ENCODE measurements at places on chromosomes 3 and 15.

GRCh38 chr15:83036253-83036652, 24.8 kb upstream of the C15orf40 start:
- DNase-seq, result no peak

GRCh38 chr3:146154995-146155394, 6.0 kb downstream of the PLOD2 start:
- no peak for DNase-seq

GRCh38 chr3:10469441-10470119, 35.8 kb downstream of the ATP2B2 start:
- no peak for DNase-seq

GRCh38 chr15:31153531-31153930, 52.0 kb upstream of the TRPM1 start:
- no peak for DNase-seq

DNA sequence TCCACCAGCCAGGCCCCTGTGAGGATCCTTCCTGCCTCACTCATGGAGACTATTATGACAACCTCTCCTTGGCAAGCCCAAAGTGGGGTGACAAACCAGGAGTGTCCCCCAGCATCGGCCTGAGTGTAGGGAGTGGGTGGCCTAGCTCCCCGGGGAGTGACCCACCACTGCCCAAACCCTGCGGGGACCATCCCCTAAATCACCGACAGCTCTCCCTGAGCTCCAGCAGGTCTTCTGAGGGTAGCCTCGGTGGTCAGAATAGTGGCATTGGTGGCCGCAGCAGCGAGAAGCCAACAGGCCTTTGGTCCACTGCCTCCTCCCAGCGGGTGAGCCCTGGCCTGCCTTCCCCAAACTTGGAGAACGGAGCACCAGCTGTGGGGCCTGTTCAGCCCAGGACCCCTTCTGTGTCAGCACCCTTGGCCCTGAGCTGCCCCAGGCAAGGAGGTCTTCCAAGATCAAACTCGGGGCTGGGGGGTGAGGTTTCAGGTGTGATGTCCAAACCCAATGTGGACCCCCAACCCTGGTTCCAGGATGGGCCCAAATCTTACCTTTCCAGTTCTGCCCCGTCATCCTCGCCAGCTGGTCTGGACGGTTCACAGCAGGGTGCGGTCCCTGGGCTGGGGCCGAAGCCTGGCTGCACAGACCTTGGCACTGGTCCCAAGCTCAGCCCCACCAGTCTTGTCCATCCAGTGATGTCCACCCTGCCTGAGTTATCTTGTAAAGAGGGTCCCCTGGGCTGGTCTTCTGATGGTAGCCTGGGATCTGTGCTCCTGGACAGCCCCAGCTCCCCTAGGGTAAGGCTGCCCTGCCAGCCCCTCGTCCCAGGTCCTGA, 1.0 kb downstream of the LIMD1 start:
- no peak for DNase-seq

GRCh38 chr3:122183893-122184590, 574 bp downstream of the CASR start:
- no peak for DNase-seq

GRCh38 chr3:541062-541801, 344.7 kb downstream of the CHL1 start:
- DNase-seq, result no peak

- no peak for DNase-seq
Measured at GRCh38 chr3:86413645-86414044, 577.3 kb downstream of the VGLL3 start.

GRCh38 chr15:25176991-25177954, 222.5 kb downstream of the SNRPN start:
- peak; percentile 3 for DNase-seq

- DNase-seq, result peak; percentile 6
Measured at GRCh38 chr15:25173241-25174028, 218.6 kb downstream of the SNRPN start.

GRCh38 chr3:145952536-145952935, 208.4 kb downstream of the PLOD2 start:
- no peak for DNase-seq

DNA sequence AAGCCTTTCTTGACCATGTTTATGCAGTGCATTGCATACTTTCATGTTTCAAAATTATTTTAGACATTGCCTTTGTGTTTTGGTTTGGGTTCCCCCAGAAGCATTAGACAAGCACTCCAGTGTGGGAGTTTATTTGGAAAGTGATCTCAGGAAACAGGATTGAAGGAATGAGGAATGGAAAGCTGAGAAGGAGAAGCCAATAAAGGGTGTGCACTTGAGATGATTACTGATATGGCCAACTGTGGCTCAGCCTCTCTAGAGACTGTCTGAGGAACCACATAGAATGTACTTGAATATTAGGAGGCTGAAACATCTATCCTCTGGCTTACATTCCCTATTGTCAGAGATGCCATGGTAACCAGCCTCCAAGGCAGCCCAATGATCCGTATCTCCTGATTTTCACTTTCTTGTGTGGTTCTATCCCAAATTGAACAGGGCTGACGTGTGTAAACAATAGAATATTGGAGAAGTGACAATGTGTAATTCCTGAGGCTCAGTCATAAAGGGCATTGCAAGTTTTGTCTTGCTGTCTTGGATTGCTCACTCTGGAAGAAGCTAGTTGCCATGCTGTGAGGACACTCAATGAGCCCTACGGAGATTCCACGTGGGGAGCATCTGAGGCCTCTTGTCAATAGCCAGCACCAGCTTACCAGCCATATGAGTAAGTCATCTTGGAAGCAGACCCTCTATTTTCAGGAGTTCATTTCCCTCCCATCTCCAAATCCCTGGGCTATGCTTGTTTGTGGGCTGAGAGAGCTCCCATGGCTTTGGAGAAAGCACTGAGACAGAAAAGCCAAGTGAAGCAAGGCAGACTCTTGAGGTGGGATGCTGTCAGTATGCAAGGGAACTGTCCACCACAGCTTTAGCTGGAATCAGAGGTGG, 84.7 kb downstream of the SCN11A start:
- DNase-seq, result no peak

DNA sequence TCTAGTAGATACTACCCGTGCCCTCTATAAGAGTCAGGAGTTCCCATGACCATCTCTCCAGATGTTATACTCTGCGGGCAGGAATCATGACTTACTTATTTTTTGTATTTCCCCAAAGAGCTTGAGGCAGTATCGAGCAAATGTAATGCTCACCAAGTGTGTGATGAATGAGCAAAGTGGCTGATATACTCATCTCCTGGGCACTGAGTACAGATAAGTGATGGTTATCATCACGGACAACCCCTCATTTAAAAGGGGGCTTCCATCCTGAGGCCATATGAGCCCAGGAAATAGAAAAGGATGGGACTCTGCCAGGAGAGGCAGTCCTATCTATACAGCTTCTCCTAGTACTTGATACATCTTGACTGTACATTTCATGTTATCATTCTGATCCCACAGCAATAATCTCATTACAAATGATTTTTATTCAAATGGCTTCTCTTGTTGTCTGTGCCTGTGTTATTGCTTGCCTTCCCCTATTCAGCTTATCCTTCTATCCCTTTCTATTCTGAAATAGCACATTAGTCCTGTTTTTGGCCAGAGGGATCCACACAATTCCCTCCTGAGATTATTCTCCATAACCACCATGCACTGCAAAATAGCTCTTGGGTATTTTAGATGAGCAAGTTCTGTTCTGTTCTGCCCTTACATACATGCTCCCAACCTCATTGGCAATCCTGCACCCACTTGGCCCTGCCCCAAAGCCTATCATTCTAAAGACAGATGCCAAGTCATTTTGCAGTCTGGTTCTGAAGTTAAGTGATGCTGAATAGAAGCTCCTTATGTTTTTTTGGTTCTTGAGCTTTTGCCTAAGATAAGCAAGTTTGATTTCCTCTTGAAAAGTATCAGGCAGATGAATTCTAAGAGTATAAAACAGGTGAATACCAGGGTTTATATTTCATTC, 48.0 kb upstream of the MRPL3 start:
- no peak for DNase-seq

DNA sequence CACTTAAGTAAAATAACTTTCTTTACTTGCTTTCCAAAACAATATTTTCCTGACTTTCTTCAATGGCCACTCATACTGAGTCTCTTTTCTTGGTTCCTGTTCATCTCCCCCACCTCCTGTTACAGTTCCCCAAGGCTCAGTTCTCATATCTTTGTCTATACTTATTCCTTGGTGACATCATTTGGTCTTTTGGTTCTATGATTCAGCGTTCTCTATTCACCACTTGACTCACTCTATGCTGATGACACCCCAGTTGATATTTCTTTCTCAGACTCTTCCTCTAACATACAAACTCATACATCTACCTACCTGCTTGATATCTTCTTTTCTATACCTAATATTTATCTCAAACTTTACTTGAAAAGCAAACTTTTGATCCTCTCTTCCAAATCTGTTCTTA, 85.0 kb upstream of the P3H2 start:
- no peak for DNase-seq

DNA sequence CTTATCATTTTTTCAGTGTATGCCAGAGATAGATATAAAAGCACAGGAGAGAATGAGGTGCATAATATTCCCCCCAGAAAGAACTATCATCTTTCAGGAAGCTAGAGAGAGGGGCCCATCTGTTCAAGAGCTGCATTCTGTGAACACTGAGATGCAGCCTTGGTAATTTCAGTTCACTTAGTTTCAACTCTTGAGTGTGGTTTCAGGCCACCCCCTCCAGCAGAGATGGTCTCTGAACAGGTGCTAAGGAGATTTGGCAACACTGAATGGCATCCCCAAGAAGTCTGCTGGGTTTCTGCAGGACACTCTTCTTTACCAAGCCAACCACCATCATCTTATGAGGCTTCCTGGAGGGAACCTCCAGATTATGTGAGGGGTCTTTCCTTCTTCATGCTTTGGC, 30.4 kb upstream of the LIMD1 start:
- no peak for DNase-seq

- DNase-seq, result no peak
Measured at GRCh38 chr3:38229036-38229435, 36.6 kb upstream of the SLC22A13 start.

- DNase-seq, result no peak
Measured at GRCh38 chr3:31925271-31925630, 55.8 kb downstream of the OSBPL10 start.

GRCh38 chr15:44956388-44956787, at the start of gene TERB2:
Gene TERB2 (plus strand): TSS chr15:44956687. CDS start chr15:44956719, 32 bp downstream.
- DNase-seq, result no peak

DNA sequence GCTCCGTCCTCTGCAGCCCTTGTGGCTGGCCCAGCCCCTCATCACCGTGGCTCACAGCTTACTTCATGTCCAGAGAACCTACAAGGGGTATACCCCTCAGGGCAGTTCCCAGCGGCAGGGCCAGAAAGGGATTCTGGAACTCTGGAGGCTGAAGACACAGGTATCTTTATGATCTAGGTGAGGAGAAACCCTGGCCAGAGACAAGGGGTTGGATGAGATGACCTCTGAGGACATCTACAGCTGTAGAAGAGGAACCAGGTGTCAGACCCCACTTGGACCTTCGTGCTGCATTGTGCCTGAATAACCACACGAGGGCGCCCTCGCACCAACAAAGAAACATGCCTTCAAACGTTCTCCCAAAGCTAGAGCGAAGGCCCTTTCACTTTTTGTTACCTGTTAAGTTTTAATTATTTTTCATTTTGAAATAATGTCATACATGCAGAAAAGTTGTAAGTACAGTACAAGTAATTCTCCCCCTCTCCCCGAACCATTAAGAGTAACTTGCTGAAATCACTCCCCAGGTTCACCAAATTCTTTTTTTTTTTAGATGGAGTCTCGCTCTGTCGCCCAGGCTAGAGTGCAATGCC, 118.7 kb upstream of the SMAD3 start:
- peak; percentile 68 for DNase-seq

DNA sequence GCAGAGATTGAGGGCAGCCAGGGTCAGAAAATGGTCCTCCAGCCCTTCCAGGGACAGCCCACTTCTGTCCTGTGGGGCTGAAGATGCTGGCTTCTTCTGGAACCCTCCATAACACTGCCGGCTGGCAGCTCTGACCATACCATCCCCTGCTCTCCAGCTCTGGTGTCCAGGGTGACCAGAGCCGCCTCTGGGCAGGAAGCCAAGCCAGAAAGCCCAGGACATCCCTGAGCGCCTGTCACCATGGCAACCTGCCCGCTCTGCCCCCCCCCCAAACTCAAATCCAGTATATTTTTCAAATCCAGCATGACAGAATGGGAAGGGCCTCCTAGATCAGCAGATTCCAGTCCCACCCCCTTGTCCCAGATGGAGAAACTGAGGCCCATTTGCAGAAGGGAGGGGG, 420 bp upstream of the TMIE start:
- DNase-seq, result no peak

DNA sequence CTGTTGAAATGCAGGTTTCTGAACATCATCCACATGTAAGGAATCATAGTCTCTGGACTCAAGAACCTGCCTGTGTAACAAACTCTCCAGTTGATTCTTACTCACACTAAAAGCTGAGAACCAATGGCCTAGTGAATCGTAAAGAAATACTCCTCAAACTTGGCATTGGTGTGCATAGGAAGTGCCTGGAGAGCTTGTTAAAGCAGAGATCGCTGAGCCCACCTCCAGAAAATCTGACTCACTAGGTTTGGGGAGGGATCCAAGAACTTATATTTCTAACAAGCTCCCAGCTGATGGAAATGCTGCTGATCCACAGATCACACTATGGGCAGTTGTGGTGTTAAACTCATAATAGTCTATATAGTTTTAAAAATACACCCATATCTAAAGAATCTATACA, 55.8 kb upstream of the LMCD1 start:
- no peak for DNase-seq

GRCh38 chr3:46831316-46831715, 31.9 kb downstream of the MYL3 start:
- no peak for DNase-seq

- DNase-seq, result no peak
Measured at GRCh38 chr3:32347343-32348125, 44.1 kb upstream of the CMTM7 start.

DNA sequence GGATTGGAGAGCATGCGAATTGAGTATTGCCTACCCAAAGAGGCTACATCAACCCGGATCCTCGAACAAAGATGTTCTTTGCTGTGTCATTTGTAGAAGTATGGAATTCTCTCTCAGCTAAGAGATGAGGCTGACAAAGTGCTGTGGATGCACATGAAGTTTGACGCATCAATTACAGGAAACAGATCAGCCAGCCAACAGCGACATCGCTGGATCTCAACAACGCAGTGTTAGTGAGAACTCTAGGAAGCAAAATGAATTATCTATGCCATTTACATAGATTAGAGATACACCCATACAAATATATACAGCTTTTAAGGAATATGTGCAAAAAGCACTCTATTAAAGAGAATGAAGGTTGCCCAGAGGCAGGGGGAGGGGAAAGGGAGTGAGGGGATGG, 160.6 kb upstream of the RGMA start:
- DNase-seq, result no peak

GRCh38 chr3:109563149-109563548, 225.8 kb upstream of the DPPA4 start:
- no peak for DNase-seq

GRCh38 chr3:120681018-120681417, 1.0 kb downstream of the HGD start:
- DNase-seq, result no peak

Measured in activated CD4-positive, alpha-beta T cell treated with anti-CD3 and anti-CD28 coated beads for 1 hour (primary cell).